ENCODE measurements at places on chromosomes 6 and 20.

DNA sequence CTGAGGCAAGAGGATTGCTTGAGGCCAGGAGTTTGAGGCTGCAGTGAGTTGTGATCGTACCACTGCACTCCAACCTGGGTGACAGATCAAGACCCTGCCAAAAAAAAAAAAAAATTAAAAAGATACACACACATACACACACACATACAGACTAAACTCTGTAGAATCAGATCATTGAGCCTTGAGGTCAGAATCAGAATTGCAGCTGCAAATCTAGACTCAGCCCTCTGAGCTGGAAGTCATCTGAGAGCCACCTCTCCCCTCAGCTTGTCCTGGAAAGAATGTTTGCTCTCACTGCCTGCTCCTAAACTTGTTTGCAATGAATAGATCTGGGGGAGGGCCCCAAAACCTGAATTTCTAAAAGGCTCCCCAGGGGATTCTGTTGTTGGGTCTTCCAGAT is 41.4 kb upstream of the ANGPT4 start:
- DNase-seq: no peak

DNA sequence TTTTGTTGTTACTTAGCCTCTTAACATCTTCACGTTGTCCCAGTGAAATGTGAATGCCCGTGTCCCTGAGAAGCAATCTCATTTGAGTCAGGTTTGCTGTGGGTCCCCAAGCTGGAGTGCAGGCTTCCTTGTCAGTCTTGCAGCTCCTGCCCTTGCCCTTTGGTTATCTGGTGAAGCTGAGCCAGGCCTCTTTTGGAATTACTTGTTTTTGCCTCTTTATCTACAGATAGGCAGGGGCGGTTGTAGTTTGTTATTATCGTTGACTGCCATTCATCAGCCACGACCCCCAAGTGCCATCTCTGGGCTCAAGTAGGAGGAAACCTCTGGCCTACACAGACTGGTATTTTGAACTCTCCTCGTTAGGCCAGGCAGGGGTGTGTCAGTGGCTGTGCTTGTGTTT is 2.2 kb downstream of the TMEM14C start:
- no peak for DNase-seq

- no peak for DNase-seq
Measured at GRCh38 chr6:23244300-23244699, 674.9 kb downstream of the HDGFL1 start.

GRCh38 chr6:11931296-11932035 is 80.6 kb upstream of the HIVEP1 start:
- no peak for DNase-seq

GRCh38 chr6:37302086-37302686 is 44.2 kb upstream of the TMEM217 start:
- DNase-seq: no peak

Measured in GM20000 (cell line).